GM03348 (cell line): ENCODE measurements at places on chromosomes 5 and 9.

DNA sequence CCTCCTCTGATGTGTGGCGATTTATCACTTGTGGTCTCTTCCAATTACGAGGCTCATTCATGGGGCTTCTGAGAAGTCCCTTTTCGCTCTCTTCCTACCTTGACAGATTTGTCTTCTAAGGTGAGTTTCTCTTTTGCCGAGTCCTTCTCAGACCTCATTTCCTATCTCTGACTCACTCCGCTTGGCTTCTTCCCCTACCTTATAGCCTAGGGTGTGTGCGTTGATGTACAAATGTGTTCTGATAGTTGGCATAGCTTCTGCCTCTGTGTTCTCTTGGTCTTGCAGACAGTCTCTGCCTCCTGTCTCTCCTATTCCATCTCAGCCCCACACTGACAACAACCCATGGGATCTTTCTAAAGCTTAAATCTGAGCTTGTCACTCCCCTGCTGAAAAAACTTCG, 56.9 kb upstream of the SHB start:
- DNase-seq = no peak

DNA sequence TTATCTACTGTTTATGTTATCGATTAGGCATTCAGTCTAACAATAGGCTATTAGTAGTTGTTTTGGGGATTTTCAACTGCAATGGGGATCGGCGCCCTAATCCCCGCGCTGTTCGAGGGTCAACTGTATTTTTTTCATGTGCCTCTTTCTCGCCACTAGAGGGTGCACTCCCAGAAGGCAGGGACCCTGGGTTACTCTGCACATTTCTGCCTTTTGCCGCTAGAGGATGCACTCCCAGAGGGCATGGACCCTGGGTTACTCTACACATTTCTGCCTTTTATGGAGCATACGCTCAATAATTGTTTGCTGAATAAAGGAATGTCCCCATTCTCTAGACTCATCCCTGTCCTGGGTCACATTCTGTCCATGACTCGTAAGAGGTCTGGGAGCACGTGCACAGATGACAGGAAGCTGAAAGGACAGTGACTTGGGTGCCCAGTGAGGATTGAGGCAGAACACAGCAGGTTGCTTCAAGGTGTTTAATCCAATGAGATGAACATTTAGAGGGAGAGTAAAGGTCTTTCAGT, 27.9 kb upstream of the RECK start:
- peak; percentile 74 for DNase-seq

DNA sequence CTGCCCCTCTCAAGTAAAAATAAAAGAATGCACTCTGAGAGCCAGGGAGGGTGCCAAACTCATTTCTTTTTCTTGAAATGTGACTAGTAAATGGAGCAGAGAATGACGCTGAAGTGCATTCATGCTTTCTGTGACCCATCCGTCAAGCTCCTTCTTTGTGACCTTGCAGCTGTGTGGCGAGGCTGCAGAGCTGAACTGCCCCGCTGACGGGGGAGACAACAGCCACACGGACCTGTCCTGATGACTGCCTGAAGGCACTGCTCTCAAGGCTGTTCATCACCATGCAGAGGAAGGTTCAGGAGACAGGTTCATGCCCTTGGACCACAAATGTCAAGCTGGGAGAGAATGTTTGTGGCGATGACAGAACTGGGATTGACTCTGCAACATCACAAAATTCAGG, 21.0 kb upstream of the RASGEF1C start:
- DNase-seq = no peak

GRCh38 chr5:86838083-86838482, 220.3 kb downstream of the COX7C start:
- DNase-seq = no peak

DNA sequence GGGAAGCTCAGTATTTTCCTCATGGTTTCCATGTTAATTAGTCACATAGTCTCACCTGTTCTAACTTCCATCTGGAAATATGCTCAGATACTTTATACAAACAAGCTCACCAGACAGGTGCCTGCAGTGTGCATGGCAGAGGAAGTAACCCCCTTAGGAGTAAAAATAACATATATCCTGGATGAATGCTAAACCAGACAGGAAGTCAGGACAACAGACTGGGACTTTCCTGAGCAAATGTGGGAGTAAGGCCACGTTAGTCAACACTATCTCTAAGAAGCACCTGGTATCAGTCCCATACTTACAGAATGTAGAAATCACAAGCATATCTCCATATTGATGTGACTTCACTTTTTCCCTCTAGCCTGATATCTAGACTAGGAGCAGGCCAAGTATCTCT, 128.4 kb downstream of the SEC61B start:
- no peak for DNase-seq

DNA sequence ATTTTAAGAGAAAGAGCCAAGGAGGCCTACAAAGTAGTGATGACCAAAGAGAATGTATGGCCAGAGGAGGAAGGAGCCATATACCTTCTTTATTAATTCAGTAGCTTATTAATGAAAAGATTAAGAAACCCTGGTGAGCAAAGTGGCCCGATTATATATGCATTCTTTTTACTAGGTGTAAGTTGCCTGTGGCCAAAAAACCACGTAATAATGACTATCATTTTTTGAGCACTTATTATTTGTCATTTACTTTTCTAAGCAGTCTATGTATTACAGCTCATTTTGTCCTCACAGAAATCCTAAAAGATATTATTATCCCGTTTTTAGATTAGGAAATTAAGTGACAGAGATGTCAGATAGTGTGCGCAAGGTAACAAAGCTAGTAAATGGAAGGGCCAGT, 3.0 kb downstream of the CWC27 start:
- DNase-seq = no peak

DNA sequence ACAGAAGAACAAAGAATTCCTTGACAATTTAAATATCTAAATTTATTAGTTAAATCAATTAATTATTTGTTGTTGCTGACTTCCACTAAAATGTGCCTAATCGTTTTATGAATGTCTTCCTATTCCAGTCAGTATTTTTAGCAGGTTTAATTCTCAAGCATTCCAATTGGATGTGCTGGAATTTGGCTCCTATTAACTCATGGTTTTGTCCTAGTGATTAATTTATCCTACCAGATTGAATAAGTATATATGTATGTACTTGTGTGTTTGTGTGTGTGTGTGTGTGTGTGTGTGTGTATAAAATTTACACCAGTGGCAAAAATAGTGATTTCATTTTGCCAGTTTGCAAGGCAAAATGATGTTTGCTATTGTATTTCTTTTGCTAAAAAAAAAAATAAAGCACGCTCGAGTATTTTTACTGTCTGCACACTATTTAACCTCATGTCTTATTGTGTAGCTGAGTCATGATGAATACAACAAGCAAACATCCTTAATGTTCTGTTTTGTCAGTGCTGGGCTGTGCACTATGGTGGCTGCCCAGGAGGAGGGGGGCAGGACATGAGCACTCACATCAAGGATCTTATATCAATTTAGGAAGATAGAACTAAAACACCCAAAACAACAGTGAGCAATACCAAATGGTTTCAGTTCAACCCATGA, 375.5 kb downstream of the PDE4D start:
- DNase-seq = peak; percentile 50

GRCh38 chr9:93222890-93223259, 38.9 kb downstream of the WNK2 start:
- no peak for DNase-seq

GRCh38 chr9:72923077-72923476, 29.8 kb downstream of the ALDH1A1 start:
- DNase-seq = no peak

GRCh38 chr5:138754699-138755057, 1.5 kb downstream of the CTNNA1 start:
- DNase-seq = no peak

DNA sequence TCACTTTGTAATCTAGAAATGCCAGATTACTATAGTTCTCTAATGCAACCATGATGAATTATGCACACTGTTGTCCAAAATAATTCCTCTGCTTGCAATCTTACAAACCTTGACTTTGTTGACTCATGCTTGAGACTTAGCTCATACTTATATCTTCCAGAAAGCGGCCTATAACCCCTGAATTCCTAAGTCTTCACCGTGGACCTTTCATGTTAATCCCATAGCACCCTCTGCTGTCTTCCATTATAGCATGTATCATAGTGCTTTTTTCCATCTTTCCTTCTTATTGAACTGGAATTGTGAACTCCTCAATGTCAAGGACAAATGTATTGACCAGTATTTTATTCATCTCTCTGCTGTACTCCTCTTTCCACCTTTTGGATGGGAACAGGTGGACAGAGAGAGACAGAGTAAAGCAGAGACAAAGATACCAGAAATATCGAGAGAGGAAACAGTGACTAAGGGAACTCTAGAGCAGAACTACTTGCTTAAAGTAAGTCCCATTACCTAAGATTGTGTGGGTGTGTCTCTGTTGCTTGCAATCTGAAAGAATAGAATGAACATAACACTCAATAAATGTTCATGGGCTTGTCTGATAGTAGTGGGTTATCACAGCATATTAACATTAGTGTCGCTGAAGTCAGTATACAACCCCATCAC, 110.0 kb downstream of the LURAP1L start:
- DNase-seq = peak; percentile 56
